ENCODE measurements at places on chromosomes 7 and 10.

DNA sequence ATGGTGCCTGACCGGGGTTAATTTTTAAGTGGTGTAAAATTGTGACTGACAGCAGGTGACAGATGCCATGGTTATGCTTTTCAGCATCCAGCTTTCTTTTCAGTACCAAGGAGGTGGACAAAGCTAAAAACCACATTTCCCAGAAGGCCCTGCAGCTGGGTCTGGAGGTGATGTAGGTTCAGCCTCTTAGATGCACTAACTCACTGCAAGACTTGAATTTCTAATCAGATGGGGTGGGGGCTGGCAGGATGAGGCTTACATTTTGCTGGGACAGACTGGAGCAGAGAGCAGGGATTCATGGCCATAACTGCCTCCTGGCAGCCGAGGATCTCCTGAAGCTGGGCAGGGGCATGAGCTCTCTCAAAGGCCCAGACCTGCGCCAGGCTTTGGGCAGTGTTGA, 52.4 kb downstream of the PDIA4 start:
- no peak for DNase-seq

DNA sequence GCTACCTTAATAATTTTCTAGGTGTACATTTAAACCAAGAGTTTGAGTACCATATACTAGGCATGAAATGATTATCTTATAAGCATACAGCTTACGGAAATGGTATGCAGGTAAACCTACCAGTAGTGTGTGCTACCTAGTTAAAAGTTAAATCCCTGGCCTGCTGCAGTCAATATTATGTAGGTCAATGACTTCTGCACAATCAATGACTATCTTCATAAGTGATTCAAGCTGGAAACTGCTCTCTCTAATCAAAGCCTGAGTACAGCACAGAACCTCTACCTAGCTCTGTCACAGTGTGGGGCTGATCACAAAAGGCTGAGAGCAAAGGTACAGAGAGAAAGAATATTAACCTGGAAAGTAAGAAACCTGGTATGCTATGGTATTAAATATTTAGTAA, 733.7 kb downstream of the PCDH15 start:
- no peak for DNase-seq

- DNase-seq: no peak
Measured at GRCh38 chr7:22853674-22854157, 31.1 kb upstream of the TOMM7 start.

DNA sequence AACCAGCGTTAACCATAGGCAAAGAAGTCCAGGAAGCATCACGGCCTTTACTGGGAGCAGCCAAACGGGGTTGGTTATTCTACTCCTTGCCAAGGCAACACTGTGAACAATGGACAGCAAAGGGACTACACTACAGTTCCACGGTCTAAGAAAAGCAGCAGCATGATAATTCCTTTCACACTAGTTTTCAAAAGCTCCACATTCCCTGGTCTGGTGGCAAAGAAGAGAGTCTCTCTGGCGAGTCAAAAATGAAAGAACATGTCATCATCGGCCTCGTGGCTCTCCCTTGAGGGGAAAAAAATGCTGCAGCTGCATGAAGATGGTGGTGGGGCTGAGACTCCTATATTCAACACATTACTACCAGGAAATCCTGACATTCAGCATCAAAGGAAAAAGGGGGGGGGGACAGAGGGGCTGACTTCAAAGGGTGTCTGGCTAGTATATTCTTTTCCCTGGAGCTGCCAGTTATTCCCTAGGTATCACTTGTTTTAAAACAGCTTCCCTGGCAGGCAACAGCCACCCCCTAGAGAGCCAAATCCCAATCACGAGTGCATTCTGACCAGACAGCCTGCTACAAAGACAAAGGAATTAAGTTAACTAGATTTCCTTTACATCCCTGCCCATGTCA, 49.1 kb downstream of the SLC37A3 start:
- no peak for DNase-seq

DNA sequence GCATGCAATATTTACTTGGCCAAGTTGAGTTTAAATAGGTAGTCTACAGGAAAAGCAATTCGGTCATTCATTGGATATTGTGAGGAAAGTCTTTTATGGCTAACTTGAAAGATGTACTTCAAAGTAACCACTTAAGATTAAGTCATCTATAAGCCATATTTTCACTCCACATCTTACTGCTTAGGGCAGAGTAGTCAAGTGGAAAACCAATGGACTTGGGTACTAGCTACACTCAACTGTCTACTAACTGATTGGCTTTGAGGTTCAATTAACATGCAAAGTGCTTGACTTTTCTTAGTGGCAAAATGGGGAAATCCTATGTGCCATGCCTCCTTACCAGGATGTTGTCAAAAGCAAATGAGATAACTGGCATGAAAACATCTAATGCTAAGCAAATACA, 51.0 kb downstream of the CAV1 start:
- no peak for DNase-seq

DNA sequence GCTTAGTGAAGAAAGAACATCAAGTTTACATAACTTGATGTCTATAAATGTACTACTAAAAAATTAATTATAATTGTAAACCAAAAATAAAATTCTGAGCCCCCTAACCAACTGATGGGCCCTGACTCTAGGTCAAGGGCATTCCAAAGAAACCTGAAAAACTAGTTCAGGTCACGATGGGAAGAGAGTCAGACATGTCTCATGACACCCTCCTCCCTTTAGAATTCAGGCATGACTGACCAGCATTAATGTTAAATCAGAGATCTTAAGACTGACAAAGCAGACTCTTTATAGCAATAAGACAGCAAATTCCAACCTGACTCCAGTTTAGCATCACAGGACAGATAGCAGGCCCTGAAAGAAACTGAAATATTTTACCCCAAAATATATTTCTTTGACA, 21.6 kb upstream of the OTUD1 start:
- DNase-seq: no peak

- DNase-seq: no peak
Measured at GRCh38 chr7:11315666-11316258, 342.1 kb downstream of the PHF14 start.

- no peak for DNase-seq
Measured at GRCh38 chr10:132475086-132475485, 62.5 kb upstream of the INPP5A start.

- no peak for DNase-seq
Measured at GRCh38 chr7:55690-56248, 136.6 kb upstream of the FAM20C start.

Measured in cortex of kidney (tissue), 1 donor.